ENCODE measurements at places on chromosomes 2 and 18.

DNA sequence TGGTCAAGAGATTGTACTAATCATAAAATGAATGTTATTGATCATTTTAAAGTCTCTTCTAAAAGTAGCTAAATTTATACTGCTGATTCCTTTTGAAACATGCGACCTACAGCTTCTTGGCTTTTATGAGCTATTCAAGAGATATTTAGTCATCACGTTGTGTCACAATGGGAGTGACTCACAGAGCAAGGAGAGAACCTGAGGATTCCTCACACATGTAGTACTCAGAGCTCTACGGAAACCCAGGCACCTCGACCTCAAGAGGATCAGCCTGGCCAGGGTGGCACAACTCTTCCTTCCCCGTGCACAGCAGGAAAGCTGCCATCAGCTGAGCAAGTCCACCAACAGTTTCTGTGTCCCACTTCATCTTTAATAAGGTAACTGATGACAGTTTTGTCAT lies at the start of gene DHRS9:
TSS of gene DHRS9 (plus strand) at position 223 of the 400 bp plus-strand sequence. CDS start 12,019 bp downstream, outside the sequence.
- no peak for DNase-seq

- no peak for DNase-seq
Measured at GRCh38 chr2:60468382-60469085, 84.9 kb downstream of the BCL11A start.

DNA sequence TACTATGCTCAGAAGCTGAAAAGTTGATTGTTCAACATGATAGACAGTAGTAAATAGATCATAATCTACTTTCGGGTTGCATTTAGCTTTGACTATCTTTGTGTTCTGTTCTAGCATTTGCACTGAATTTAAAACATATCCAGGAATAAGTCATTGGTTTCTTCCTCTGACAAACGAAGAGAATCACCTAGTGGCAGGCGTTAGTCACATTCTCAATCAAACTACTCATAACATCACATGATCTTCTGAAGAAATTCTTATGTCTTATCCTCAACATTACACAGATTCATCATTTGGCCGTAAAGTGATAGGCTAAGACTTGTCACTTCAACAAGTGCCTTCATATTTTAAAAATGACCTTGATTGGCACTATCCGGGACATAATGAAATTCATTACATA lies 63.6 kb upstream of the TTC21B start:
- DNase-seq, result no peak

- no peak for DNase-seq
Measured at GRCh38 chr2:187329586-187329985, 118.5 kb downstream of the CALCRL start.

DNA sequence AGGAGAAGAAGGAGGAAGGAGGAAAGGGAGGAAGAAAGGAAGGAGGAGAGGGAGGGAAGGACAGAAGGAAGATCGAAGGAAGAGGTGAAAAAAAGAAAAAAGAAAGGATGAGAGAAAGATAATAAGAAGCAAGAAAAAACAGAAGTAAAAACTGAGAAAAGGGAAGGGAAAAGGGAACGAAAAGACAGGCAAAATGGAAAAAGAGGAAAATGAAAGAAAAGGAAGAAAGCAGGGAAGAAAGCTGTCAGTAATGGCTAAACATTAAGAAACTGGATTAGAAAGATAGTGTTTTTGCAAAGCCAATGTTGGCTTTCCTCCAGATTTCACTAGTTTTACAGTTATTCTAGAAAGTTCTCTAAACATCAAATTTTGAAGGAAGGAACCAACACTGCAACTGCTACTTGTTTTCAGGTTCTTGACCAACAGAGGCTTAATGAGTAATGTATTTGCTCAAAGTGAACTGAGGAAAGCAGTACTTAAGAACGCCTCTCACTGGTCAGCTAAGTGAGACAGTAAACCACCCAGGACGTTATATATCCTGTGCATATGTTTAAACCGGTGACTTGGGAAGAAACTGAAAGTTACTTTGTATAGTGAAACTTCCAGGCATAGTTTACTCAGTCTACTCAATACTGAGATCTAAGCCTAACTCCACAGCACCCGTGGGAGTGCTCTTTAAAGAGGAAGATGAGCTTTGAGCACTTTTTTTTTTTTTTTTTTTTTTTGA lies 286.2 kb upstream of the TRIB2 start:
- no peak for DNase-seq

DNA sequence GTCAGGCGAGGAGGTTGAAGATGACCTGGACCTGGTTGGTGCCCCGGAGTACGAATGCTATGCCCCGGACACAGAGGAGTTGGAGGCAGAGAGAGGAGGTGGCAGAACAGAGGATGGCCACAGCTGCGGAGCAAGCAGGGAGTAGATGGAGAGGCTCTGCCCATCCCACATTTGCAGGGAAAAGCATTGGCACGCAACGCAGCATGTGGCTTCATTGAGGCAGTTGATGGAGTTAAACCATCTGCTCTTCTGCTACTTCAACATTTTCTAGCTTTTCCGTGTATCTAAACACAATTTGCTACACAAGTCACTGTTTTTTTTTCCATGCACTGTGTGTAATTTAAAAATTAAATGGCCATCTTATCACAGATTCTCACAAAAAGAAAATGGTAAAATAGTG lies 11.8 kb downstream of the RBFA start:
- DNase-seq, result no peak

- DNase-seq, result no peak
Measured at GRCh38 chr2:213723707-213724106, 439.4 kb downstream of the SPAG16 start.

- no peak for DNase-seq
Measured at GRCh38 chr2:69335311-69335710, 51.7 kb downstream of the GFPT1 start.

GRCh38 chr2:46829231-46829995 lies 86.2 kb downstream of the MCFD2 start:
- DNase-seq, result no peak

- DNase-seq, result no peak
Measured at GRCh38 chr2:112846031-112846430, 9.5 kb upstream of the IL1B start.

DNA sequence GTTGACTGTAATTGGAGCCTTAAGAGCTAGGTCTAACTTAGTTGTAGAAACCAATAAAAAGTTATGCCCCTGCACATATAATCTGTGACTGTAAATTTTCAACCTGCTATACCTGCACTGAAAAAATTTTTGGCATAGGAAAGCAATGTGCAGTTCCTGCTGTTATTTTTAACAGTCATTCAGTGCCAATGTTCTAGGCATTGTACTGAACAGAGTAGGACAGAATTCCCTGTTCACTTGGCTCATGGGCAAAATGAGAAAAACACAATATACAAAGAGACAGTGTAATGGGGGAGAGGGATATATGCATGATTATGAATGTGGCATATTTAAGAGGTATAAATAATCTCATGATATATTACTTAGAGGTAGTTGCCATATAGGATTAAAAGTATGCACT lies 458.0 kb downstream of the TGIF1 start:
- DNase-seq, result no peak

DNA sequence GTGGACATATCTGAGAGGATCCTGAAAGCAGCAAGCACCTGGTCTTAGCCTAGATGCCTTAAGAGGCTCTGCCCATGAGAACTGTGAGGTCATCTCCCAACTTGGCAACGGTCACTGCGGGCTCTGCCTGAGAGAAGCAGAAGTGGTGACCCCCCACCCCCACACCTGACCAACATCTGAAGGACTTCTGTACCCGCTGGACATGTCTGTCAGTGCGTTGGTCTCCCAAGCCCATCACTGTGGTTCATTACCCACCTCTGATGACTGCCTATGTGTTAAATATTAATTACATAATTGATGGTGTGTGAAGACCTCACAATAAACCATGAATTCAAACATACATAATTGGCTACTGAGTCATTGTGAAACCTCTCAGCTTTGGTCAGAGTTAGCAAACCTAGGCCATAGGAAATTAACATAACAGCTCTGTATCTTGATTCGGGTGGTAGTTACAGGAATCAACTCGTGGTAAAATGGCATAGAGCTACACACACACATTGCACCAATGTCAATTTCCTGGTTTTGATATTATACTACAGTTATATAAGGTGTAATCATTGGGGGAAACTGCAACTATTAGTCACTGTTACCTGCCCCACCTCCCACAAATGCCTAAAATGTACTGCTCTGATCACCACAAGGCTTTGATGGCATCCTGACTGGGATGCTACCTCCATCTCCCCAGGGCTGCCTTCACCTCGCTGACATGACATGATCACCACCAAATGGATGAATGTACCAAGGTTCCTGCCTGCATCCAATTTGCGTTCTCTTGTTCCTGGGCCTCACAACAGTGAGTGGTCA lies 4.3 kb upstream of the GALNT1 start:
- DNase-seq, result no peak

DNA sequence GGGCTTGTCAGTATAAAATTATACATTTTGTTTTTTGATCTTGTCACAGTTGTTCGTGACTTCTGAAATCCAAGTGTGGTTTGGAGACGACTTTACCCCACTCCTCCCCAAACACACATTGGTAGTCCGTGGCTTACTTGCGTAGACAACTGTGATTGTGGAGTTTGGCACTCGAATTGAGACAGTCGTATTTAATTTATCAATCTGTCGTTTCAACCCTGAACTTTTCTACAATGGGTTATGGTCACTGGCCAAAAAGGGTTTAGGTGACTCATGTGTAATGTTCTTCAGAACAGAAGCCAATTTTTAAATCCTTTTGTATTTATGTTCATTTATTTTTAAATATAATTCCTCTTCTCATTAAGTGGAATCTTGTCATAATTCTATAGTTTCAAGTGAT lies 129.9 kb downstream of the SPTBN1 start:
- DNase-seq, result no peak

- DNase-seq, result no peak
Measured at GRCh38 chr2:69134306-69134945, 121.4 kb downstream of the ANTXR1 start.

DNA sequence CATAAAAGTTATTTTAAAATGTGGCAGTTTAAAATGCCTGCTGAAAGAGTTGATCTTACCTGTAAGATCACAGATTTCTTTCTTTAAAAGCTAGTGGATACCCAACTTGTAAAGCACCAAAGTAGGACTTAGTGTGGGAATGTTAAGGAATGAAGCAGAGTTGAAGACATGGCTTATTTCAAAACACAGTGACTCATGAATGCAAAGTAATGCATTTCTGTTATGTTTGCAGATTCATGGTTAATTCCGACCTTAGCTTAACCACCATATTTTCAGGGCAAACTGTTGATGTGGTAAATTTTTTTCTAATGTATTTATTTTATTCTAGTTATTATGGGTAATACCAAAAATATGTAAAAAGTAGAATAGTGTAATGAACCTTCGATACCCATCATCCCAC lies 206.8 kb upstream of the FOSL2 start:
- DNase-seq, result no peak

DNA sequence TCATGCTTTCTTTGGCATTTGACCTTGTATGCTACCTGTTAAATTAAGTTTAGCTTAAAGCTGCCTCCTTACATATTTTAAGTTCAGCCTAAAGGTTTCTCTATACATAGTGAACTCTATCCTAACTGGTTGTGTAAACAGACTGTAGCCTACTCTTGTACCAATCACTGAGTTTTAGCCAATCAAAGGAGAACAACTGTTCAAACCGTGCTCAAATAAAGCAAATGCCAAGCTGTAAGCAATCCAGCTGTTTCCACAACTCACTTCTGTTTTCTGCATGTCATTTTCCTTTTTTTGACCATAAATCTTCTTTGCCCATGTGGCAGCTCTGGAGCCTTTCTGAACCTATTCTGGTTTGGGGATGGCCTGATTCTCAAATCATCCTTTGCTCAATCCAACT lies 1603.8 kb upstream of the ACVR2A start:
- no peak for DNase-seq

DNA sequence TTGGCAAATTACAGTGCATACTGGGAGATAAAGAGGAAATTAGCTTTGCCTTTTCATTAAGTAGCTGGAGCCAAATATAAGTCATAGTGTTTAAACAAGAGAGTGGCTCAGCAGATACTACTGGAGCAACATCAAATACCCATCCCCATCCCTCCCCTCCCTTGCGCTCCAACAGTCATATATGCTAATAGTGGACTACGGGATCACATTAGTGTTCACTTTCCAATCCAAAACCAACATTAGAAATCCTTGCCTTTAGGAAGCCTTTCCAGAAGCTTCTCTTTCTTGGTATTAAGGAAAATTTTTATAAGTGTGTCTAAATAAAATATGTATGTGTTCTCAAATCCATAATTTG lies 1669.3 kb downstream of the SUCLG1 start:
- DNase-seq, result no peak

DNA sequence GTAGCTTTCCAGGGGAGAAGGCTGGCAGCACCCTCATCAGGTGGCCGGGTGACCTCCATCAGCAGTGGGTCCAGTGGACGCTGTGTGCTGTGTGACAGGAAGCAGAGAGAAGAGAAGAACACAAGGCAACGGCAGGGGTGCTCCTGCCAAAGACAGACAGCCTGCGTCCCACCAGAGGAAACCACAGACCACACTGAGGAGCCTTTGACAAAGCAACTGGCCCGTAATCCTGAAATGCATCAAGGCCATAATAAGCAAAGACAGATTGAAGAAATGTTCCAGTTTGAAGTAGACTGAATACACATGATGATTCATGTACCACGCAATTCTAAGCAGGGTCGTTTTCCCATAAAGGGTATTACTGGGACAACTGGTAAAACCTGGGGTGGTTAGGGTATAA lies 172.4 kb downstream of the FBXO15 start:
- DNase-seq, result no peak

- DNase-seq, result no peak
Measured at GRCh38 chr2:32882816-32883810, 63.6 kb upstream of the LTBP1 start.

GRCh38 chr2:199940373-199940772 lies 14.9 kb downstream of the TYW5 start:
- peak; percentile 8 for DNase-seq

- DNase-seq, result no peak
Measured at GRCh38 chr2:171491292-171491691, 31.0 kb upstream of the CYBRD1 start.

GRCh38 chr2:27212626-27213471 lies 781 bp upstream of the SLC5A6 start:
- peak; percentile 25 for DNase-seq

DNA sequence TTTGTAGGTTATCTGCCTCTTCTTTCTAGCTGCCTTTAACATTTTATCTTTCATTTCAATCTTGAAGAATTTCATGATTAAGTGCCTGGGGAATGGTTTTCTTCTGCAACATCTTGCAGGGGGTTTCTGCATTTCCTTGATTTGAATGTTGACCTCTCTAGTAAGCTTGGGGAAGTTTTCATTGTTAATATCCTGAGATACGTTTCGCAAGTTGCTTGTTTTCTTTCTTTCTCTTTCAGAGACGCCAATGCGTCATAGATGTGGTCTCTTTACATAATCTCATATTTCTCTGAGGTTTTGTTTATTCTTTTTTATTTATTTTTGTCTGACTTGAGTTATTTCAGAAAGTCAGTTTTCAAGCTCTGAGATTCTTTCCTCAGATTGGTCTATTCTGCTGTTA lies 225.7 kb downstream of the XIRP2 start:
- DNase-seq, result no peak

GRCh38 chr2:227325839-227326195 lies 766 bp downstream of the MFF start:
- DNase-seq, result no peak

- no peak for DNase-seq
Measured at GRCh38 chr2:23529659-23530058, 144.7 kb downstream of the KLHL29 start.

- DNase-seq, result no peak
Measured at GRCh38 chr2:216103213-216103612, 5.9 kb upstream of the XRCC5 start.
